ENCODE measurements at places on chromosomes 3 and 15.
A peak's percentile ranks its signal among the peaks of the same experiment; 100 is the strongest.

DNA sequence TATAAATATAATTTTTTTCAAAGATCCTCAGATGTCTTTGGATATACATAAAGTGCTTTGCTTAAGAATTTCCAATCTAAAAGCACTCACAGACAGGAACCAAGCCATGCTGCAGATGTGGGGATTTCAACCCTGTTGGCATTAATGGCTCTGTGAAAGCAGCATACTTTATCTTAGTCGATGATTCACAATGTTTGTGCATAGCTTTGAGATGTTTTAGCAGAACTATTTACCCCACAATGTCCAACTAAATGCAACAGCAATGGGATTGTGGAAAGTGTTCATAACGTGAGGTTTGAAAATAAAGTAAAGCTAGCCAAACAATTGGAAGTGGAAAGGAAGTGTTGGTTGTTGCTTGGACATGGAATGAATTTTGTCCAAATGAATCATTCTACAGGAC is 371.4 kb downstream of the SOX2 start:
- no peak for DNase-seq

DNA sequence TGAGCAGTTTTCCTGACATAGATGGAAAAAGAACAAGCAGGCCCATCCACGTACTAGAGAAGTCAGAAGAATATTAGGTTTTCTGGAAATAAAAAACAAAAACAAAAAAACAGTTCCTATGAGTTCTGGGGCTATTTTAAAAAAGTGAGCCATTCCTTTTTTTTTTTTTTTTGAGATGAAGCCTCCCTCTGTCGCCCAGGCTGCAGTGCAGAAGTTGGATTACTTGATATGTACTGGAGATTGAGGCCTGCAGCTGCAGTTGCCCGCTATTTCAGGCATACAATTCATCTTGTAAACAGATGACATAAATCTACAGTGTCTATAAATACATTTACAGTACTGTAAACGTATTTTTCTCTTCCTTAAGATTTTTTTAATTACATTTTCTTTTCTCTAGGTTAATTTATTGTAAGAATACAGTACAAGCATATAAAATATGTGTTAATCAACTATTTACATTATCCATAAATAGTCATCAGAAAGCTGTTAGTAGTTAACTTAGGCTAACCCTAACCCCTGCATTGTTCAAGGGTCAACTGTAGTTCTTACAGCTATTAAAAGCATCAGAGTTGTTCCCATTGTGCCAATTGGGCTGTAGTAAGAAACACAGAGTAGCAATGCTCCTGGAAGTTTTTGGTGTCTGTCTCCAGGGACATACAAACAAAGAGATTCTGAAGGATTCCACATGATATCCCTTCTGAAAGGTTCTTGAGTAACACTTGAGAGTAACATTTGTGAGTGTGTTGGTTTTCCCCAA is 11.2 kb upstream of the ACTL6A start:
- DNase-seq, result no peak

- DNase-seq, result no peak
Measured at GRCh38 chr15:99963976-99964375, 230.7 kb upstream of the LYSMD4 start.

DNA sequence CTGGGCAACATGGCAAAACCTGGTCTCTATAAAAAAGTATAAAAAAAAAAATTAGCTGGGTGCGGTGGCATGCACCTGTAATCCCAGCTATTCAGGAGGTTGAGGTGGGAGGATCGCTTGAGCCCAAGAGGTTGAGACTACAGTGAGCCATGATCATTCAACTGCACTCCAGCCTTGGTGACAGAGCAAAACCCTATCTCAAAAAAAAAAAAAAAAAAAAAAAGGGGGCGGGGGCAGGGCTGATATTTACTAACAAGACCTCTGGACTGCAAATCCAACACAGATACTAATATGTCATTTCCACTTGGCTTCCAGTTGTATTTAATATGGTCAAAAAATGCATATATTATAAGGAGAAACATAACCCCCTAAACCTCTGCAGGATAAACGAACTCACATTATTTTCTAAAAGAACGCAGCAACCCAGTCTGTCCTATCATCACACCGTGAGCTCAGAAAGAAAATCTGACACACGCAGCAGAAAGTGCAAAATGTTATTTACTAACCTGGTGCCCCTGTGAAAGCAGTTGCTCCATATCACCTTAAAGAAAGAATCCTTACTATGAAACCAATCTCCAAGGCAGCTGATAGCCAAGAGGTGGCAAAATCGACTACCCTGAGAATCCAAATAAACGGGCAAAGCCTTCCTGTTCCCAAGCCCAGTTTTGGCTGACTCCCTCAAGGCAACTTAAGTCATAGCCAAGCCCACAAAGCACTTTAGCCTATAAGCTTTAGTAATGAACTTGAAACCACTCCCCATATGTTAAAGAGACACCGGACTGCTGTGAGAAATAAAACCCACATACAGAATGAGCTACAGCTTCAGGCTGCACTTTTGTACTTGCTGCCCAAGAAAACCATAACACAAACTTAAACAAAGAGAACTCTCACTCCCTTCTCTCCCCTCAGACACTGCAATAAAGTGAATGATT is 39.3 kb downstream of the PLD1 start:
- peak; percentile 60 for DNase-seq

DNA sequence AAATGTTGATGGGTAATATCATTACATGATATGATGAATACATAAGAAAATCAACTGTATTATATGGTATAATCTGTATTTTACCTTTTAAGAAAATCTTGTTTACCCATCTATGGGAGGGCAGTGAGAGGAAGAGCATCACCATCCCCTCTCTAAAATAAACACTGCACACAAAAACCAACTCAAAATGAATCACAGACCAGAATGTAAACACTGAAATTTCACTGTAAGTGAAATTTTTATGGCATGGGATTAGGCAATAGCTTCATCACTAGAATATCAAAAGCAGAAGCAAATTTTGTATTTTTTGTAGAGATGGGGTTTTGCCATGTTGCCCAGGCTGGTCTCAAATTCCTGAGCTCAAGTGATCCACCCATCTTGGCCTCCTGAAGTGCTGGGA is 26.2 kb downstream of the IFT80 start:
- peak; percentile 36 for DNase-seq

- no peak for DNase-seq
Measured at GRCh38 chr15:55897560-55898336, 95.7 kb downstream of the NEDD4 start.

DNA sequence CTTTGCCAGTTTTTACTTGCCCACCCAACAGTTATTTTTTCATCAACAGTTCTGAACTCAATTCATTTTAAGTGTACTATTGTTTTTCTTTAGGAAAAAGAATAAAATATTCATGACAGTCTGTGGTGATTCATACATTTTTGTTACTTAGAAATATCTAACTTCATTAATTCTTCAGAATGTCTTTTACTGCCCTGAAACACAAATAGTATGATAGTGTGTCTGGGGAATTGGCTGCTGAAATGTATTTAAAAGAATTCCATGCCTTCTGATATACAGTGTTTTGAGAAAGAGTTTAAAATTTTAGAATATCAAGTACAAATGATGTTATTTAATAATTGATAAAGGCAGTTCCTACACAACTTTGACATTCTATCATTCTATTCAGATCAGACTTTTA is 854.1 kb downstream of the NAALADL2 start:
- no peak for DNase-seq

DNA sequence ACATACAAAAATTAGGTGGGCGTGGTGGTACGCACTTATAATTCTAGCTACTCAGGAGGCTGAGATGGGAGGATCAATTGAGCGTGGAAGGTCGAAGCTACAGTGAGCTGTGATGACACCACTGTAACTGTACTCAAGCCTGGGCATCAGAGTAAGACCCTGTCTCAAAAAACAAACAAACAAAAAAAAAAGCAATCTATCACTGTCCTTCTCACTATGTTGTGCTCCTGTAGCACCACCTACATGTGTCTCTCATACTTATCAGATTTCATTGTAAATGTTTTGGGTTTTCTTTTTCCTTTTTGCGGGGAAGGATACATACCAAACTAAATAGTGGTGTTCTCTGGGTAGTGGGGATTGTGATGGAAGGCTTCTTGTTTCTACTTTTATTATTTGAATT is 14.8 kb downstream of the FANCD2 start:
- no peak for DNase-seq

GRCh38 chr3:131747466-131747865 is 244.7 kb upstream of the MRPL3 start:
- no peak for DNase-seq

GRCh38 chr3:148816427-148816826 is 11.2 kb upstream of the CPB1 start:
- DNase-seq, result no peak

DNA sequence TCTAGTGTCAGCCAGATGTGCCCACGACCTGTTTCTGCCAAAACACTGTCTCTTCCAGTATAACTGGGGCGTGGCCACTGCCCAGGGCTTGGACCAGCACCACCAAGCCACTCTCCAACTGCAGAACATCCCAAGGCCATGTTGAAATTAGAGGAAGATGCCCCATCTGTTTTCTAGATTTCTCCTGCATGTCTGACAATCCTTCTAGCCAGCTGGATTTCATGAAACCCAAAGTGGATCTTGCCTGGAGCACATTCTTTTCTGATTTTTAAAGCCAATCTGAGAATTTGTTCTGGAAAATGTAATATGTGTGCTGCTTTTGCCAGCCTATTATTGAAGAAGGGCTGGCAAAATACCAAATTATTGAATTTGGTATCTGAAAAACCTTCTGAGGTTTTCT is 182.5 kb downstream of the SLCO3A1 start:
- DNase-seq, result no peak

- no peak for DNase-seq
Measured at GRCh38 chr15:57517030-57517671, 74.6 kb upstream of the MYZAP start.

GRCh38 chr15:99976811-99977271 is 243.6 kb upstream of the LYSMD4 start:
- no peak for DNase-seq

DNA sequence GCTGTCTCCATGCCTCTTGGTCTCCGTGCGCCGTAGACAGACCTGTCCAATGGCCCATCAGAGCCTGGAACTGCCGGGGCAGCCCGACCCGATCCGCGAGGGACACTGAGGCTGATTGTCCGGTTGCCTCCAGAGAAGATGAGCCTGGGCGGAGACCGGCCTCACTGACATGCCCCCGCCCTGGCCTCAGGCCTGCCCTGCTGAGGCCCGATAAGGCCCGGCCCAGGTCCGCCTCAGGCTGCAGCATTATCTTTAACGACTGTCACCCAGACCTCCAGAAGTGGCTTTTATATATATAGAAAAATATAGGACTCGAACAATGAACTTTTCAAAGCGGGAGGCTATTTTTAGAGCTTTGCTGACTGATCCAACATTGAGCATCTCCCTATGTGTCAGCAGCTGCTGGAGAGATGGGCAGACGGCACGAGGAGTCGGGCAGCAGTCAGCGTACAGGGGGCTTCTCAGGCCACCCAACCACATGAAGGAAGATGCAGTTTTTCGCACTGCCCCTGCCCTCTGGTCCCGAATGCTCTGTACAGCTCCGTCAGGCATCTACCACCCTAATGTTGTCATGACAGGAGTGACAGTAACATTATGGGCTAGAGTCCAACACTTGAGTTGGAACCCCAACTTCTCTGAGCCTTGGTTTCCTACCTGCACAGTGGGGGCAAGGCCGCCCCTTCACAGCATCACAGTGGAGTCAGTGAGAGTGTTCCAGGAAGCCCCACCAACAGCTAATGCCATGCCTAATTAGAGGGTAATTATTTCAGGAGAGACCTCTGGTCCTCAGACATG is 112.0 kb upstream of the RPL32 start:
- DNase-seq, result no peak

- no peak for DNase-seq
Measured at GRCh38 chr3:125160606-125161371, 51.8 kb downstream of the SLC12A8 start.

DNA sequence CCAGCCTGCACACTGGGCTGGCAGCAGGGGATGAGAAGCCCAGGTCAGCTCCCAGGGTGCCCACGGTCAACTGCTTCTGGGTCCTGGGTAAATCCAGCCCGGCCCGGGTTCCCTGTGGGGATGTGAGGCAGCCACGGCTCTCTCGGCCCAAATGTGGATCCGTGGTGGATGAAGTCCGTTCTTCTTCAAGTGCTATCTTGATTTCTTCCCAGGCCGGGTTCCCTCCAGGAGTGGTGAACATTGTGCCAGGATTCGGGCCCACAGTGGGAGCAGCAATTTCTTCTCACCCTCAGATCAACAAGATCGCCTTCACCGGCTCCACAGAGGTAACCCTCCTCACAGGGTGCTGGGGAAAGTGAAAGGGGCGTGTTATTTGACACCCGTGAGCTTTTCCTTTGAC is 16.1 kb downstream of the ALDH1A3 start:
- no peak for DNase-seq
